Aorta (tissue), 5 donors: ENCODE measurements at places on chromosomes 4 and X.

DNA sequence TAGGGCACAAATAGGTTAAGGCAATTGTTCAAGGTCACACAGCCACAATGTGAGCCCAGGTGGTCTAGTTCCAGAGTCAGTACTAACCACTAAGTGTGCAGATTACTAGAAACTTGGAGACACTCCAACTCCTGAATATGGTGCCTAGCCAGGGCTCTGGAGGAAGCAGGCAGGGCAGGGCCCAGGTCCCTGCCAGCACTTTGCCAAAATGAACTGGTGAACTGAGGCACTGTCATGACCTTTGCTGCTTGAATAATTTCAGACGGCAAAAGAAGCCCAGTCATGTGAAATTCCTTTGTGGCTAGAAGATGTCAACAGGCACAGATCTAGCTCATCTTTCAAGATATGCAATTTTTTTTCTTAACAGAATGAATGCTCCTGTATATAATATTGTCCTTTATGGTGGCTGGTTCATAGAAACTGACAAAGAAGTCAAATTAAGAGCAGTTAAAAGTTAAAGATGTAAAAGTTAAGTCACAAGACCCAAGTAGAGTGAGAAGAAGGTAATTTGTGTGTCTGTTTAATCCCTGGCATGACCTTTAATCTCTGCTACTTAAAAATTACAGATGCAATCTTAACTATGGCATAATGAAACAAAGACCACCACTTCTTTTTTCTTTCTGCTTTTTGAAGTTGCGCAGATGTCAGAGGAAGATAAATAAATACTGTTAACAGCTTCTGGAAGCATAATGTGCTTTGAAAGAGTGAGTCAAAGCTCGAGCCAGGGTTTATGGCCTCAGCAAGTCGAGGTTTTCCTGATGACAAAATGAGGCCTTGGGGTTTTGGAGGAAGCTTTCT, 54.1 kb downstream of the SHROOM3 start:
- no peaks in the 10 kb centered on the region for H3K36me3 ChIP-seq
- no peak overlapping the region for H3K27ac ChIP-seq
- H3K4me3 ChIP-seq: no peak overlapping the region
- H3K27me3 ChIP-seq: no peaks in the 10 kb centered on the region
- no peaks in the 10 kb centered on the region for H3K4me1 ChIP-seq

DNA sequence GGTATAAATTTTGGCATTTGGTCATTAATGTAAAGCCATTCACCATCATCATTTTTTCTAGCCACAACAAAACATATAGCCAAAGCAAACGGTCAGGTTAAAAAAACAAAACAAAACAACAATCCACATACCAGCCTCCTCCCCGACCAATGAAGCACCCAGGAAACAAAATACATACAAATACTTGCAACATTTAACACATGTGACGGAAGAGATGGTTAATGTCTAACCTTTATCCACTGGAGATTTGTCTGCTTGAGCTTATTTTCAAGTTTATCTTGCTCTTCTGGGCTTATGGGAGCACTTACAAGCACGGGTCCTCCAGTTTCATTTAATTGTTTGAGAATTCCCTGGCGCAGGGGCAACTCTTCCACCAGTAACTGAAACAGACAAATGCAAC, 857.5 kb upstream of the FTHL17 start:
- H3K27me3 ChIP-seq: no peaks in the 10 kb centered on the region
- H3K4me1 ChIP-seq: no peaks in the 10 kb centered on the region
- no peak for DNase-seq

GRCh38 chr4:95754667-95755066, 85.2 kb upstream of the PDHA2 start:
- no peak for DNase-seq
- no peak overlapping the region for H3K4me3 ChIP-seq
- no peaks in the 10 kb centered on the region for H3K36me3 ChIP-seq
- no peak overlapping the region for H3K27ac ChIP-seq
- no peaks in the 10 kb centered on the region for H3K27me3 ChIP-seq

DNA sequence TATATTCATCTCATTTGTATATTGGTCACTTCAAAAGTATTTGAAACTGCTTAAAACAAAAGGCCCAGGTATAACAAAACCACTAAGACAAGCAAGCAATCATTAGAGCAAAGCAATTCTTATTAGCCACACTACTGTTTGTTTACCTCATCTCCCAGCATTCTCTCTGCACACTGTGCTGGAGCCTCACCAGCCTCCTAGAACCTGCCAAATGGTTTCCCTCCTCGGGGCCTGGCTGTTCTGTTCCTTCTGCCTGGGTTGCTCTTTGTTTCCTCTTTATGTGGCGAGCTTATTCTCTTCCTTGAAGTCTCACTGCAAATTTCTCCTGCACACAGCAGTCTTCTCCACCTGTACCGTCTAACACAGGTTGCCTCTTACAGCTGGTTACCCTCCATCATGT, 67.5 kb upstream of the MND1 start:
- no peak overlapping the region for H3K27ac ChIP-seq
- H3K4me3 ChIP-seq: no peak overlapping the region
- no peaks in the 10 kb centered on the region for H3K27me3 ChIP-seq
- no peak for DNase-seq
- peaks cover 7% of the 10 kb centered on the region for H3K36me3 ChIP-seq
- no peaks in the 10 kb centered on the region for H3K4me1 ChIP-seq

- no peak overlapping the region for H3K27ac ChIP-seq
- H3K4me1 ChIP-seq: no peaks in the 10 kb centered on the region
- no peaks in the 10 kb centered on the region for H3K27me3 ChIP-seq
- no peak for DNase-seq
Measured at GRCh38 chrX:1600406-1601050, 9.1 kb downstream of the AKAP17A start.

DNA sequence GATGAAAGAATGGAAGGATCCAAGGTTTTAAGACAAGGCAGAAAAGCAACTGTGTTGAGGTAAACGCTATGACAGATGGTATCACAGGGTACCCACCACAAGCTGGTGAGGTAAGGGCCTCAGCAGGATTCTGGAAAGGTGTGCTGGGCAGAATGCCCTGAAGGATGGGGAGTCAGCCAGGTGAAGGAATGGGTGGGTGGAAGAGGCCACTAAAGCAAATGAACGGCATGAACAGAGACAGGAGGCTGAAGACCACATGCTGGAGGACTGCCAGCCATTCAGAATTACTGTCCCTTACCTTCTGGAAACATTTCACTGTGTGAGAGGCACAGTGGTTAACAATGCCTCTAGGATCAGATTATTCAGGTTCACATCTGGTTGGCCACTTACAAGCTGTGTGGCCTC, 23.6 kb downstream of the GPRIN3 start:
- no peak for DNase-seq
- H3K27me3 ChIP-seq: no peaks in the 10 kb centered on the region
- no peak overlapping the region for H3K4me3 ChIP-seq
- H3K4me1 ChIP-seq: no peaks in the 10 kb centered on the region
- H3K36me3 ChIP-seq: no peaks in the 10 kb centered on the region

DNA sequence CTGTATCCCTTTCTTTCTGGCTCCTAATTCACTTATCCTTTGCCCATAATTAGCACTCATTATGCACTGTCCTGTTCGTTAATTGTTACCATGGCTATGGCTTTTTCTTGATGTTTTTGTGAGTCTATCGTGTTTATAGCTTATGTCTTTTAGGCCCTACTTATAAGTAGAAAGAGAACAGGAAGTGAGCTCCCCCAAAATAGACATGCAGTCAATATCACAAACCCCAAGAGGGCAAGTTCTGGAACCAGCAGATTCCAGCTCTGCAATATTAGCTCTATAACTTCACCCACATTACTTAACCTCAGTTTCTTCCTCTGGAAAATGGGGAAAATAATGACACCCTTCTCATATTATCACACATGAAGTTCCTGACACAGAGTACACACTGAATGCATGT, 7.4 kb upstream of the HS3ST1 start:
- no peaks in the 10 kb centered on the region for H3K36me3 ChIP-seq
- H3K27ac ChIP-seq: no peak overlapping the region
- no peaks in the 10 kb centered on the region for H3K27me3 ChIP-seq
- DNase-seq: no peak
- no peak overlapping the region for H3K4me3 ChIP-seq
- H3K4me1 ChIP-seq: no peaks in the 10 kb centered on the region

DNA sequence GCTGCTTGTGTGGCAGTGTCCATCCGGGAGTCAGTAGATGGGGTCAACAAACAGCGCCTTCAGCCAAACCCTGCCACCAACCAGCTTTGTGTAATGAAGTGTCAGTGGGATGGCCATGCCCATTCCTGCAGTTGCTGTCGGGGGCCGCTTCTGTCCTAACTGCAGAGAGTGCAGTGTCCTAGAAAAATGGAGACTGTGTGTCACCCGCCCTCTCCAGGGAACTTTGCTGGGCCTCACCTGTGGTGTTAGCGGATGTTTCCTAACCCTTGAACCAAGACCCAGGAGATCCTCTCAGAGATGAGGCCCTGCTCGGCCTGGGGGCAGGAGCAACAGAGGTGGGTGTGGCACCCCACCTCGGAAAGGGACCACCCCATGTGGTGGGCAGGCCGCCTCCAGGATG, 35.3 kb upstream of the HGFAC start:
- no peaks in the 10 kb centered on the region for H3K36me3 ChIP-seq
- no peaks in the 10 kb centered on the region for H3K27me3 ChIP-seq
- H3K4me1 ChIP-seq: no peaks in the 10 kb centered on the region
- H3K27ac ChIP-seq: no peak overlapping the region

- no peak overlapping the region for H3K4me3 ChIP-seq
- H3K27me3 ChIP-seq: no peaks in the 10 kb centered on the region
- H3K4me1 ChIP-seq: no peaks in the 10 kb centered on the region
- no peak overlapping the region for H3K27ac ChIP-seq
Measured at GRCh38 chrX:13565511-13565910, 3.9 kb upstream of the EGFL6 start.

DNA sequence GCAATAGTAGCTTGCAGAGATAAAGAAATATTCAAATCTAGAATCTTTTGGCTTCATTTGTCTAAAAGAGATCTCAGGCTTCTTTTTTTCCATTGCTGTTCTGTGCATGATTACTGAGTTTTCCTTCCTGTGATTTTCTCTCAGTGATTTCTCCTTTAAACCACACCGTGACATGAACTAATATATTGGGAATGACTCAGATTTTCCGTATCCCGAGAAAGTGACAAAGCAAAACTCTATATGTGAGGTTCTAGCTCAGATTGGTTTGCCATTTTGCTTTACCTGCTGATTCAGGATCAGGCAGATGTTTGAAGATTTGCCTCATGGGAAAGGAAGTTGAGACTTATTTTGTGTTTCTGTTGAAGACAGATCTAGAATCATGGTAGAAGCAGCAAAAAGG, 59.4 kb downstream of the MTHFD2L start:
- no peaks in the 10 kb centered on the region for H3K4me1 ChIP-seq
- DNase-seq: no peak
- H3K36me3 ChIP-seq: no peaks in the 10 kb centered on the region
- no peak overlapping the region for H3K4me3 ChIP-seq
- no peaks in the 10 kb centered on the region for H3K27me3 ChIP-seq

GRCh38 chrX:91079342-91080114, 355.1 kb upstream of the PABPC5 start:
- no peak overlapping the region for H3K27ac ChIP-seq
- H3K36me3 ChIP-seq: no peaks in the 10 kb centered on the region
- no peak for DNase-seq
- H3K27me3 ChIP-seq: no peaks in the 10 kb centered on the region

DNA sequence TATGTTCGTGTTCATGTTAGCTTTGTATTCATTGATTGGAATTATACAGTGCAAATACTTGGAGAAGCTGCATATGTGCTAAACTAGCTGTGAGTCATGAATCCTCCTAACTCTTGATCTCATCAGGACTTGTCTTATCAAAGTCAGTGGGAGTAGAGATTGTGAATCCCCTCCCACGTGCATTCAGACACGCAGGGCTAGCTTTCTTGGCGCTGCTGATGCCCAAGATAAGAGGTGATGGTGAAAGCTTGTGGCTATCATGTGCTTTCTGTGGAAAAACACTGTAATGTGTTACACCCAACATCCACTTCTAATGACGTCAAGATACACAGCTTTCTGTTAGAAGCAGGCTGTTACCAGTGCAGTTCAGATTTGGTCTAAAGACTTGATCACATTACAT, 348.7 kb upstream of the HAND2 start:
- H3K4me1 ChIP-seq: no peaks in the 10 kb centered on the region
- peak; percentile 43 for DNase-seq
- no peak overlapping the region for H3K4me3 ChIP-seq
- no peaks in the 10 kb centered on the region for H3K36me3 ChIP-seq

DNA sequence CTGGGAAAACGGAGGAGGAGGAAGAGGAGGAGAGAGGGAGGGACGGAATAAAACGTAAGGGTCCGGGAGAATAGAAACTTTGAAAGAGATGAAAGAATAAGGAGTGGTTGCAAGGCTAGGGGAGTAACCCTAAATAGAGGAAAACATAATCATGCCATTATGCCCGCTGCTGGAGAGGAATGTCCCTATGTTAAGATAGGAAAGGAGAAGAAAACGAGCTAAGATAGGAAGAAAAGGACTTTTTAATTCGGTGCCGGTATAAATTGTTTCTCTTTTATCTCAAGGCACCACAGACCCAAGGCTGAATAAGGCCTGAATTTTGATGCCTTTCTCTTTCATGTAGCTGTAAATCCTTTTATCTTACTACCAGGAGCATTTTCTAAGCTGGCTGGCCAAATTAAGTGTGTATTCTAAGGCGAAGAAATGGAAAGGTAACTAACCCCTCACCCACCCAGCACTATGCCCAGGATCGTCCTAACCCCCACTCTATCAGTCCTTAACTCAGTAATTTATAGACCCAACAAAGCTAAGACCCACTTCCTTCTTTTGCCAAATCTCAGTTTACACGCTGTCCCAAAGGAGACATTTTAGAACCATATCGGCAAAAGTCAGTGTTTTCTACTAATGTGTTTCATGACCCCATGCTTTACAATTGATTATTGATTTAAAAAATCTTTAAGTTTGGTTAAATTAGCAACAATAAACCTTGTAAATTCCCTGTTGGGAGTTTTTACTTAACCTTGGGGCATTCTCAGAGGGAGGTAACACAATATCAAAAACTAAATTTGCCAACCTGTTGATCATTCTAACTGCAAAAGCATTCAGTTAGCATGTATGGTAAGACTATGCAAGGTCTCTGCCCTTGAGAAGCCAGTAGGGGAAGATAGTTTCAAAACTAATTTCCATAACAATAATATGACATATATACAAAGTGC, 1.1 kb upstream of the CUL4B start:
- peak overlapping the region; percentile 38 for H3K4me3 ChIP-seq
- H3K36me3 ChIP-seq: no peaks in the 10 kb centered on the region
- H3K27ac ChIP-seq: peak overlapping the region; percentile 64
- H3K4me1 ChIP-seq: no peaks in the 10 kb centered on the region
- H3K27me3 ChIP-seq: no peaks in the 10 kb centered on the region
- no peak for DNase-seq
